Panc1 (cell line): ENCODE measurements at places on chromosomes 2 and 18. TPM values are rescaled to one million over a fixed set of nuclear protein-coding genes. Genes with fewer than 3 reads are reported as not detected.
A peak's percentile ranks its signal among the peaks of the same experiment; 100 is the strongest.

- no peak for DNase-seq
These were observed 797 bp upstream of the CRIM1 start for GRCh38 chr2:36354811-36355150.

GRCh38 chr18:36685580-36685979, 143.2 kb downstream of the TPGS2 start:
- no peak for DNase-seq

DNA sequence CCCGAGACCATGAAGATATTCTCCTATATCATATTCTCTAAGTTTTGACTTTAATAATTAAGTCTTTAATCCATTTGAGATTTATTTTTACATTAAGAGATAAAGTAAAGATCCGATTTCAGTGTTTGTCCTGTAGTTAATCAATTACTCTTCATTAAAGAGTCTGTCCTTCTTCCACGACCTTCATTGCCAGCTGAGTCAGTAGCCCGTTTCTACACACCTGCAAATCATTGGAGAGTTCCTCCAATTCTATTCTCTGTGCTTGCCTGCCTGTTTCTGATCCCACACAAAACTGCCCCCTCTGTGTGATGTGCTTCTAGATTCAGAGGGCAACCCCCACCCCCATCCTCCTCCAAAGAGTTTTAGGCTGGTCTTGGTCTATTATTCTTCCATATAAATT, 119.2 kb downstream of the KCNF1 start:
- no peak for DNase-seq

- peak; percentile 90 for DNase-seq
These were observed 40.1 kb downstream of the ODC1 start for GRCh38 chr2:10407841-10408648.

- DNase-seq: no peak
These were observed 559.5 kb upstream of the GCFC2 start for GRCh38 chr2:76270096-76270710.

DNA sequence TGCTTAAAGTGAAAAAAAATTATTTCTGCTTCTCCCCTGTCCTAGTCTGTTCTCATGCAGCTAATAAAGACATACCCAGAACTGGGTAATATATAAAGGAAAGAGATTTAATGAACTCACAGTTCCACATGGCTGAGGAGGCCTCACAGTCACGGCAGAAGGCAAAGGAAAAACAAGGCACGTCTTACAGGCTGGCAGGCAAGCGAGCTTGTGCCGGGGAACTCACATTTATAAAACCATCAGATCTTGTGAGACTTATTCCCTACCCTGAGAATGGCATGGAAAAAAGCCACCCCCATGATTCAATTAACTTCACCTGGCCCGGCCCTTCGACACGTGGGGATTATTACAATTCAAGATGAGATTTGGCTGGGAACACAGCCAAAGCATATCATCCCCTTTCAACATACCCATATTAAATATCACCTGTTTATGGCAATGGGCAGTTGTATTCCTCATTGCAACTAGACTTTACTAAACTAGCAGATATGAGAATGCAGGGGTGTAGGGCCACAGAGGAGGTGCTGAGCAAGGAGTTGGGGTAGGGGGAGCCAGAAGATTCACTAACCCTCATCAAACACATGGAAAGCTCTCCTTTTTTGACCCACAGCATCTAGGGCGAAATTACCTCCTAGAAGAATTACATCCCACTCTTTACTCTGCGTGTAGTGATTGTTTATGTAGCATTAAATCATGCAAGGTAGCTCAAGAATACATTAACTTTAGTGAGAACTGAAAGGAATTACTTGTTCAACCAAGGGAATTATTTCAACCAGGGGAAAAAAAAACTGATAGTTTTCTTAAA, 183.3 kb upstream of the DOK6 start:
- no peak for DNase-seq

DNA sequence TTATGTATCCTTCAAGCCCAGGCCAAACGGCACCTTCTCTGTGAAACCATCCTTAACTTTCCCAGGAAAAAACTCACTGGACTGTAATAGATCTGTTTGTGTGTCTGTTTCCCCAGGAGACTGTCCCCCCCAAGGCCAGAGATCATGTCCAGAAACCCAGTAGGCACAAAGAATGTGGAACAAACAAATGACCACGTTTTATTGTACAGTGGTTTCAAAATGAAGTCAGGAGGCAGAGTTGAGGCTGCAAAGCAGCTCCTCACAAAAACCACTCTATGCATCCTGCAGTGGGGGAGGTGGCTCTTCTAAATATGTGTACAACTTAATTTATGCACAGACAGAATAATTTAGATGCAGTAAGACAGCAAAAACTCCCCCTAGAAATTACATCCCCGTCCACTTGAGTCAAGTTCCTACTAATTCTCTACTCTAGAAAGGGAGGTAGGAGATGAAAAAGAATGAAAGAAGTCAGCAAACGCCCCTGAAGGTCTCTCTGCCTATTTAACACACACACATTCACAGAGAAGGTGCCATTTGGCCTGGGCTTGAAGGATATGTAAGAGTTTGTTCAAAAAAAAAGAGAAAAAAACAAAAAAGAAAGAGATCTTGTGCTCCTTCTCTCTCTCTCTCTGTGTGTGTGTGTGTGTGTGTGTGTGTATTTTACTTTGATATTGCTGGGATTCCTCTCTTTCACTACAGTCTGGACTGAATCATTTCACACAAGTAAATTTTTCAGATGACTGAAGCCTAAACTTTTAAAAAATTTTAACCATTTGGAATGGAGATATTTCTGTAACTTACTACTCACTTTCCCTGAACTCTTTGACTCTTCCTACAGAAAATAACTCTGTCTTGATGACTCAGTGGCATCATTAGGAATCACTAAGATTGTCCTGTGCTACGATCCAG, 19.5 kb downstream of the BCL2 start:
- no peak for DNase-seq

DNA sequence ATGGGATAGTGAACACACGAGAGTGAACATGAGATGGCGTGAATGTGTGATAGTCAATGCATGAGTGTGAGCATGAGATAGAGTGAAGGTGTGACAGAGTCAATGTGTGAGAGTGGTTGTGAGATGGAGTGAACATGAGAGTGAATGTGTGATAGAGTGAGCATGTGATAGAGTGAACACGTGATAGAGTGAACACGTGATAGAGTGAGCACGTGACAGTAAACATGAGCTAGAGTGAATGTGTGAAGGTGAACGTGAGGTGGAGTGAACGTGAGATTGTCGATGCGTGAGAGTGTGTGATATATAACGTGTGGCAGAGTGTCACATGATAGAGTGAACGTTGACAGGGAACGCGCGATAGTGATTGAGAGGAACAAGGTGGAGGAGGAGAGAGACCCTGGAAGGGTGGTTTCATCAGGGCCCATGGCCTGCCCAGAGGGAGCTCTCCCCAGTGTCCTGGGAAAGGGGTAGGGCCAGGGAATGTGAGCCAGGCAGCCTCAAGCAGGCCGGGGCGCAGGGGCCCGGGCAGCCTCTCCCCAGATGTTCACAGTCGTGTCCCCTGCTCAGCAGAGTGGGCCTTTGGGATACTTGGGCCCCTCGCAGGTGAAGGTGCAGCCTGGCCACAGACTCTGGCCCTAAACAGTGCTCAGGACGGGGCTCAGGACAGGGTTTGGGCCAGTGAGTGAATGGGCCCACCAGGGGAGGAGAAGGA, 516.9 kb downstream of the EIPR1 start:
- no peak for DNase-seq

DNA sequence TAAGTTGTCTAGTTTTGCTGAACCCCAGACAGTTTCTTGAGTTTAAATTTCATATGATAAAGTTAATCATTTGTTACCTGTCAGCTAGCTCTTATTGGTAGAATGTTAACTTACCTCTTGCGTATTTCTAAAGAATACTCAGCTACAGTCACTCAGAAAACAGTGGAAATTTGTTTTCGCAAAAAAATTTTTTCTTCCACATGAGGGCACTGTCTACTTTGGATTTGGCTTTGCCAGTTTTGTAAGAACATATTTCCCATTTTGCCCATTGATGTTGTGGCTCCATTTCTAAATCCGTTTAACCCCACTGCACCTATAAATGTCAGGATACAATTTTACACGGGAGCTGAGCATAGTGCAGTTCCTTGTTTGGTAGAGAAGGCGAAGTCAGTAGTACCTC, 19.1 kb upstream of the GCFC2 start:
- no peak for DNase-seq

DNA sequence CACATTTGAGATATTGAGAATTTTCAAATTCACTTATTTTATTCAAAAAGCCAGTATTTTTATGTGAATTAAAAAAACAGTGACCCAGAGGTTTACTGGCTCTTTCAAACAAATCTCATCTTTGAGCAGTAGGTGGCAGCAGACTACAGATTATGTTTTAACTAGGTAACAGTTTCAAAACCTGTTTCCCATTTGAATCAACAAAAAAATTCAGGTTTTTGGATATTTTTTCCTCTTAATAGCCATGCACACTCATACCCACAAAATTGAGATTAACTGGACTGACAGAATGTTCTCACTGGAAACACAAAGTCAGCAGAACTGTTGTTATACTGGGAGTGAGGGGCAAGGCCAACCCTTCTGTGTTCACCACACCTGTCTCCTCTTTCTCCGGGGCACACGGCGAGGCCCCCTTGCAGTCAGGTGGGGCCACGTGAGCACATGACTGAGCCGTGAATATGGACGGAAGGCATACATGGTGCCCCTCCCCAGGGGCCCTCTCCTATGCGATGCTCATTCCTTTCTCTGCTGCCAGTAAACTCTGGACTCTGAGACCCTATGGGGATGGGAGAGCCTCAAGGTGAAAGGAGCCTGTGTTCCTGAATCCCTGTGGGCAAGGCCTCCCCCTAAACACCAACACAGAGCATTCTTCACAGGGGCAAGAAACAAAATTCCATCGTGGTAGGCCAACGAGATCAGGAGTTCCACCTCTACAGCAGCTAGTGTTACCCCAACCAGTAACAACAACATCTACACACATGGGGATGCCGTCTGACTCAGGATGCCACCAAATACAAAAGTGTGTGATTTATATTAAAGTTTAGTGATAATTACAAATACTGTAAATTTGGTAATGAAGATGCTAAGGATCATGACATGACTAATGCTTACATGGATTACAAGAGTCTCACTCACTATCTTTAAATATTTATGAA, 80.4 kb downstream of the LPIN2 start:
- peak; percentile 13 for DNase-seq

EHD3 gene
- total RNA-seq: 2.6 TPM

ASB3 gene
- 12.9 TPM for total RNA-seq

CTDP1 gene
- 52.8 TPM for total RNA-seq

ITGA6 gene
- total RNA-seq: 75.9 TPM

FEZ2 gene
- total RNA-seq: 51.1 TPM

UGT1A5 gene
- not detected for total RNA-seq
